ENCODE measurements at places on chromosomes 12 and 14. TPM values are rescaled to one million over a fixed set of nuclear protein-coding genes. Genes with fewer than 3 reads are reported as not detected.

DNA sequence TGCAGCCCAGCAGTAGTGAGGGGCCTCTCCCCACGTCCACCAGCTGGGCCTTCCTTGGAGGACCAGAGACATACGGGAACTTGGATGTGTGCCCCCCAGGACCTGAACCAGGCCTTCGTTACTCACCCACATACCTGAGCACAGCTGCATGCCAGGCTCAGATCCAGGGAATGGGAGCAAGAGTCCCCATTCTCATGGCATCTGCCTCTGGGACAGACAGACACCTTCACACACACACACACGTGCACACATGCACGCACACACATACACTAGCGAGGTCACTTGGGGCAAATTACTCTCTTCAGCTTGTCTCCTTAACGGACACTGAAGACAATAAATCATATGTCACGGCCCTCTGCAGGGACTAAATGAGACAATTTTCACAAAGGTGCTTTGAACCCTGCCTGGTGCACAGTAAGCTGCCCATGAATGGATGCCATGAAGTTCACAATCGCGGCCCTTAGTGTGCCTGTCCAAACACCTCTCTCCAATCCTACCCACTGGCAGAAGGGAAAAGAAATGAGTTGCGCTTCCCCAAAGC is 5.7 kb downstream of the SCARB1 start:
- no peak overlapping the region for H3K27ac ChIP-seq
- H3K36me3 ChIP-seq: no peaks in the 10 kb centered on the region
- no peak overlapping the region for H3K4me3 ChIP-seq

GRCh38 chr14:25308244-25308643 is 258.3 kb upstream of the STXBP6 start:
- H3K27me3 ChIP-seq: no peaks in the 10 kb centered on the region
- H3K27ac ChIP-seq: no peak overlapping the region
- no peaks in the 10 kb centered on the region for H3K4me1 ChIP-seq
- DNase-seq: no peak
- no peaks in the 10 kb centered on the region for H3K36me3 ChIP-seq

- no peaks in the 10 kb centered on the region for H3K27me3 ChIP-seq
- no peak overlapping the region for H3K4me3 ChIP-seq
- H3K36me3 ChIP-seq: no peaks in the 10 kb centered on the region
- no peak for DNase-seq
- H3K4me1 ChIP-seq: no peaks in the 10 kb centered on the region
- no peak overlapping the region for H3K27ac ChIP-seq
Measured at GRCh38 chr12:75735853-75736252, 224.4 kb upstream of the KRR1 start.

- DNase-seq: no peak
- H3K4me3 ChIP-seq: no peak overlapping the region
- no peaks in the 10 kb centered on the region for H3K27me3 ChIP-seq
- H3K36me3 ChIP-seq: no peaks in the 10 kb centered on the region
- H3K4me1 ChIP-seq: no peaks in the 10 kb centered on the region
Measured at GRCh38 chr12:95881331-95881955, 22.7 kb downstream of the SNRPF start.

DNA sequence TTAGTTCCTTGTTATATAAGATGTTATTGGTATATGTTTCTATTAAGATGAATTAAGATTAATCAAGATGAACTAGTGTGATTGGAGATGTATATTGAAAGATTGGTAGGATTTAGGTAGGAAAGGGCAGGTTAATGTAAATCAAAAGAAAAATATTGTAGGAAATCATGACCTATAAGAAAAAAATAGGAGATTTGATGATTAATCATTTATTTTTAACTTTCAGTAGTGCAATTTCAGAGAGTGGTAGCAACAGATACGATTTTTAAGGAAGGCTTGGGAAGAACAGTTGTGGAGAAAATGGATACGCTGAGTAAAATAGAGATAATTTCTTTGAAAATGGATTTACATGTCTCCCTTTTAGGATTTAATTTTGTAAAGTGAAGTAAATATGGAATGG is 73.7 kb downstream of the MON2 start:
- no peak for DNase-seq
- H3K27me3 ChIP-seq: no peaks in the 10 kb centered on the region
- H3K4me3 ChIP-seq: no peak overlapping the region
- H3K36me3 ChIP-seq: no peaks in the 10 kb centered on the region
- no peak overlapping the region for H3K27ac ChIP-seq

GRCh38 chr14:31228533-31228932 is 20.9 kb upstream of the HECTD1 start:
- no peaks in the 10 kb centered on the region for H3K36me3 ChIP-seq
- no peak for DNase-seq
- no peaks in the 10 kb centered on the region for H3K27me3 ChIP-seq
- H3K27ac ChIP-seq: no peak overlapping the region

DNA sequence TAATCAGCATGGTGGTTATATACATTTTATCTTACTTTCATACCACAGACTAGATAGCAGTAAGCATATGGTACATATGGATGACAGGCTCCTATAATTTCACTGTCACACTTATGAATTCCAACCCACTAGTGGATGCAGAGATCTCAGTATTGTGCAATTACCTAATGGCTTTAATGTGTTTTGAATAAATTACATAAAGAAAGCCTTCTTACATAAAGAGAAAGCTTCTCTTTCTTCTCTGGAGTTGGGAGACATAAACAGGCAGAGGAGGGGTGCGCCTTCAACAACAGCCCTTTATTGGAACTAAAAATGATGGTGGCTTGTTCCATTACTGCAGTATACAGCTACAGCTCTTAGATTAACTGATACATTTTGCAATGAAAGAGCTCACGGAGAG is 52.6 kb downstream of the SAV1 start:
- H3K36me3 ChIP-seq: no peaks in the 10 kb centered on the region
- no peak overlapping the region for H3K27ac ChIP-seq
- H3K4me3 ChIP-seq: no peak overlapping the region
- DNase-seq: no peak

DNA sequence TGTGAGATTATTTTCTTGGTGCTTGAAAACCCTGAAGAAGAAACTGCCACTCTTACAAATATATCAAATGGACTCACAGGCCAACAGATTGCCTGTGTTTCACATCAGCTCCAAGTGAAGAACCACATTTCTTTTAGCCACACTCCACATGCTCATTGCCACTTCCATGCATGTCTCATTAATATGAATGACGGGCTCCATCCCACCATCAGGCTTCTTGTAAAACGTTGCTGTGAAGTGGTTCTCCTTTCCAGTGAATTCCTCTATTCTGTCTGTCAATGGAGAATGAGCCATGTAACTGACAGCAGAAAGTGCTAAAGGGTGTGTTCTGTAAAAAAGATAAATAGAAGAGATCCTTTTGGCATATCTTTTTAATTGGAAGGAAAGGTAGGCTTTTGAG is 188.2 kb upstream of the RMST start:
- no peak overlapping the region for H3K27ac ChIP-seq
- no peaks in the 10 kb centered on the region for H3K4me1 ChIP-seq

GRCh38 chr14:68366656-68367055 is 426.2 kb downstream of the ZFP36L1 start:
- H3K36me3 ChIP-seq: no peaks in the 10 kb centered on the region
- DNase-seq: no peak
- peaks cover 11% of the 10 kb centered on the region for H3K4me1 ChIP-seq
- no peak overlapping the region for H3K4me3 ChIP-seq
- H3K27me3 ChIP-seq: no peaks in the 10 kb centered on the region
- no peak overlapping the region for H3K27ac ChIP-seq

DNA sequence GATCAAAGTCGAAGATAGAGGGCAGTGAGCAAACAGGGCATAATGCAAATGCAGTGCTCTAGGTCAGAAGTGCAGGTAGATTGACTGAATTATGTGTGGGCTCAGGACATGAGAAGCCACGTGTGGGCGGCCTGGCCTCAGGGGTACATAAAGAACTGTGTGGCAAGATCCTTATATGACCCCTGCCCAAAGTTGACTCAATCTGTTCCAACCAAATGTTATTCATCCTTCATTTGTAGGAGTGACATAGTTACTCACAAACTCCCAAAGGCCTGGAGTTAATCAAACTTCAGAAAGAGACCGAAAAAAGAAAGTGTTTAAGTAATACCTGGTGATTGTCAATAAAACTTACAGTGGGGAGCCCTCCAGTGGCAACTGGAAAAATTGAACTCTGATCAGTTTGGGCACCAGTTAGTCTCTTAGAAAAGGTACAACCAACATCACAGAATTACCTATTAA is 150.4 kb upstream of the FAR2 start:
- H3K27me3 ChIP-seq: no peaks in the 10 kb centered on the region
- H3K4me1 ChIP-seq: no peaks in the 10 kb centered on the region
- H3K4me3 ChIP-seq: no peak overlapping the region
- no peak overlapping the region for H3K27ac ChIP-seq
- no peak for DNase-seq

- no peak for DNase-seq
- H3K27ac ChIP-seq: peak overlapping the region; percentile 66
- H3K27me3 ChIP-seq: no peaks in the 10 kb centered on the region
- peaks cover 13% of the 10 kb centered on the region for H3K4me1 ChIP-seq
- no peaks in the 10 kb centered on the region for H3K36me3 ChIP-seq
Measured at GRCh38 chr12:11729008-11729407, 79.5 kb downstream of the ETV6 start.

GRCh38 chr14:80664576-80664975 is 277.0 kb downstream of the CEP128 start:
- no peaks in the 10 kb centered on the region for H3K36me3 ChIP-seq
- H3K27ac ChIP-seq: no peak overlapping the region
- no peaks in the 10 kb centered on the region for H3K27me3 ChIP-seq
- no peak for DNase-seq

DNA sequence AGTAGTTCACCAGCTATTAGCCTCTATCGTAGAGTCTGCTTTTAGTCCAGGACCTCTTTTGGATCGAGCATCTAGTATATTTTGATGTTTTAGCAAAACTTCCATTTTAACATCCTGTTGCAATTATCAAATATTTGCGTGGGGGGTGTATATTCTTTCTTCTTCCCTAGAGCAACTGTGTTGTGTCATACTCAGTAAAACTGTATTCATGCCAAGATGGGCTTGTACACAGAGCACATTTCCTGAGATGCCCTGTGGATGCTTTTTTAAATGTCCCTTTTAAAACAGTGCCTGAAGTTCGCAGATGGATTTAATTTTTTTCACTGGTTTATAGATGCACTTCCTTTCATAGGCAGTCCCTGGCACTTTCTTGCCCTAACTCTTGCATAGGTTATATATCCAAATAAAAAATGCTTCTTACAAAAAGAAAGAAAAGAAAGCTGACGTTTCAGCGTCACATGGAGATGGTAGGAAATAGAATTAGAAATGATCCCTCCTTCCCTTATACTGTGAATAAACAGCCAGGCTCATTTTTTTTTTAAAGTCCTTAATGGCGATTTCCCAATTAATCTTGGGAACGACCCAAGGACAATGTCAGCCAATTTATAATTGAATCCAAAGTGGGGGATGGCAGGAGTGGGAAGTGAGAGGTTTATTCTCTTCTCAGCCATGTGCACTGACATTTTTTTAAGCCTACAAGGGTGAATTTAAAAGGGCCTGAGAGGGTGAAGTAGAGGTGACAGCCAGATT is 247.0 kb downstream of the SLC41A2 start:
- no peak for DNase-seq
- H3K27me3 ChIP-seq: no peaks in the 10 kb centered on the region
- H3K27ac ChIP-seq: no peak overlapping the region
- H3K36me3 ChIP-seq: no peaks in the 10 kb centered on the region
- no peaks in the 10 kb centered on the region for H3K4me1 ChIP-seq

- no peak for DNase-seq
- no peak overlapping the region for H3K4me3 ChIP-seq
- no peak overlapping the region for H3K27ac ChIP-seq
- H3K27me3 ChIP-seq: no peaks in the 10 kb centered on the region
Measured at GRCh38 chr14:38718519-38718918, 384.5 kb downstream of the SEC23A start.

- H3K4me3 ChIP-seq: no peak overlapping the region
- no peaks in the 10 kb centered on the region for H3K27me3 ChIP-seq
- no peak for DNase-seq
- no peaks in the 10 kb centered on the region for H3K4me1 ChIP-seq
- no peaks in the 10 kb centered on the region for H3K36me3 ChIP-seq
Measured at GRCh38 chr14:71372411-71372838, 465.2 kb downstream of the PCNX1 start.

GRCh38 chr12:92218394-92219077 is 72.9 kb upstream of the BTG1 start:
- H3K4me3 ChIP-seq: no peak overlapping the region
- H3K36me3 ChIP-seq: no peaks in the 10 kb centered on the region
- H3K27me3 ChIP-seq: no peaks in the 10 kb centered on the region
- H3K4me1 ChIP-seq: no peaks in the 10 kb centered on the region
- DNase-seq: no peak

DNA sequence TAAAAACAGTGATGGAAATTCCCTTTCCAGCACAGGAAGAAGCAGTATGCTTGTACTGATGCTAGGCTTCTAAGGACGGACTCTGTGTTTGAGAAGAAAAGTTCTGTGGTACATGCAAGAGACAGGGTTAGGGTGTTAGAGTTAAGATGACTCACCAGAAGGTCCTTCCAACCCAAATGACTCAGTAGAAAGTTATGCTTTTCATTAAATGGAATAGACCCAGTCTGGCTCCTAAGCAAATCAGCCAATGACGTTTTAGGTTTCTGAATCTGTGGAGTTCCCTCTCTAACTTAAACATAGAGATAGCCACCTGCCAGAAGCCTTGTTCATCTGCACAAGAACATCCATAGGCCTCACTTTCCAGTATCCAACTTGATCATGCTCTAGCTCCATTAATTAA is 5.7 kb downstream of the PTHLH start:
- peaks cover 1% of the 10 kb centered on the region for H3K4me1 ChIP-seq
- DNase-seq: no peak
- no peak overlapping the region for H3K4me3 ChIP-seq
- H3K36me3 ChIP-seq: no peaks in the 10 kb centered on the region

GRCh38 chr12:50088577-50089335 is 3.6 kb downstream of the SMARCD1 start:
- H3K4me1 ChIP-seq: no peaks in the 10 kb centered on the region
- peaks cover 5% of the 10 kb centered on the region for H3K36me3 ChIP-seq
- DNase-seq: no peak
- no peak overlapping the region for H3K4me3 ChIP-seq
- H3K27me3 ChIP-seq: no peaks in the 10 kb centered on the region
- H3K27ac ChIP-seq: no peak overlapping the region

- no peaks in the 10 kb centered on the region for H3K36me3 ChIP-seq
- DNase-seq: peak; percentile 62
- no peak overlapping the region for H3K27ac ChIP-seq
- H3K4me1 ChIP-seq: no peaks in the 10 kb centered on the region
- no peaks in the 10 kb centered on the region for H3K27me3 ChIP-seq
Measured at GRCh38 chr12:34291426-34291901, 269.2 kb downstream of the ALG10 start.

TAS2R8 gene
- total RNA-seq: not detected

GOLGA5 gene
- total RNA-seq: 32.7 TPM

AMN1 gene
- 11.7 TPM for total RNA-seq

LTB4R2 gene
- total RNA-seq: 3.7 TPM

C12orf56 gene
- not detected for total RNA-seq

GRIN2B gene
- total RNA-seq: 0.03 TPM

ETFBKMT gene
- total RNA-seq: 4.9 TPM

TMEM121 gene
- total RNA-seq: 1.9 TPM
